Stomach (tissue), 19 donors: ENCODE measurements at places on chromosomes 3 and 15. TPM values are rescaled to one million over a fixed set of nuclear protein-coding genes. Genes with fewer than 3 reads are reported as not detected.

- no peak for DNase-seq
Observed at GRCh38 chr3:162338514-162338913, 841.9 kb downstream of the OTOL1 start.

The WWTR1 gene
- 19.8 TPM for polyA plus RNA-seq

DNA sequence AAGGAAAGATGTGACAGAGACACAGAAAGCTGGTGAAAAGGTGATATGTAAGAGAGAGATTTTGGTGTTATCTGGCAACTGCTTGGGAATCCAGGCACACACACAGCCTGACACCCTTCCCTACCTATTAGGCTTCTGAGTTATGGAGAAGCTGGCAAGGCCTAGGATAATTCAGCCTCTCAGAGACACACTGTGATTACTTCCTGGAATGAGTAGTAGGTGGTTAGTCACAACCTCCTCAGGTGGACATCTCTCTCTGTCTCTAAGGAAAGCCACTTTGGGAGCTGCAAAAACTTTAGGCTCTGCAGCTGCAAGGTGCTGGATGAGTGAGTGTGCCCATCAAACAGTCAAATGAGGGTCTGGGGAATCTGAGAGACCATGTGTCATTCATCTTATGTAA, 201.9 kb downstream of the PDCD6IP start:
- DNase-seq, result no peak

- DNase-seq, result no peak
Observed at GRCh38 chr15:77622209-77622933, 10.3 kb downstream of the LINGO1 start.

GRCh38 chr15:50149090-50149489, 30.1 kb upstream of the ATP8B4 start:
- no peak for DNase-seq

The AADACL2 gene
- polyA plus RNA-seq, result not detected

- DNase-seq, result no peak
Observed at GRCh38 chr3:111904376-111905241, 45.5 kb downstream of the PHLDB2 start.

DNA sequence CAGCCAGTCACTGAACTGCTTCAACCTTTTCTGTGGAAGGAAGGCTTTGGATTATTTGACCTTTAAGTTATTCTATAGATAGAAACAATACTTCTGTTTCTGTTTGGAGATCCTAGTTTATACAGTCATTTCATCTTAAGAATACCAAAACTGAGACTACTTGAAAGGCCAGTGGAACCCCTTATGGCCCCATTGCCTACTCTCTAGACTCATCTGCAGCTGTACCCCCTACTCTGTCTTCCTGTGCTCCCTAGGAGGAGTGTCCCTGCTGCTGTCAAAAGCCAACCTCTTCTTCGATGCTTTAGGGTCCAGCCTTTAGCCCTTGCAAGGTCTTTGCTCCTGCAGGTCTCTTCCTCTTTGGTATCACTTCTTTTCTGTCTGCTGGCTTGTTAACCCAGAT, 169.6 kb downstream of the EDEM1 start:
- DNase-seq, result no peak

DNA sequence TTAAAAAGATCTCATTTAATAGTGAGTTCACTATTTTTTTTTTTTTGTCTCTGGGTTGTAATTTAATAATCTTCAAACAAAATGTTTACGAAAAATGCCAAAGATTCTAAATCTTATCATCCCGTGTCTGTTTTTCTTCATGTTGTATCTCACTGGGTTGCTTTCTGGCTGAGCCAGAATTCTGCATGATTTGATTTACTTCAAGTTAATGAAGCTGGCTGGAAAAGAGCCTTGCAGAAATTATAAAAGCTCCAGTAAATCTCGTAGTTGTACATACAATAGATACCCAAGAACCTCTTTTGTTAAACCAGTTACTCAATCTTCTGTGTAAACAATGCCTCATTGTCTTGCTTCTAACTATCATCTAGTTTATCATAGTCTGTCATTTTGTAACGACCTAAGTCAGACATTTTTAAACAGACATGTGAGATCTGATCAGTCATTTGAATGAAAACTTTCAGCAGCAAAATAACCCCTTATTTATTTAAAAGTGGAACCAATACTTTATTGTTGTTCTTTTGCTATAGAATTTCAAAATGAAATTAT, 249.0 kb downstream of the MCTP2 start:
- peak; percentile 41 for DNase-seq

DNA sequence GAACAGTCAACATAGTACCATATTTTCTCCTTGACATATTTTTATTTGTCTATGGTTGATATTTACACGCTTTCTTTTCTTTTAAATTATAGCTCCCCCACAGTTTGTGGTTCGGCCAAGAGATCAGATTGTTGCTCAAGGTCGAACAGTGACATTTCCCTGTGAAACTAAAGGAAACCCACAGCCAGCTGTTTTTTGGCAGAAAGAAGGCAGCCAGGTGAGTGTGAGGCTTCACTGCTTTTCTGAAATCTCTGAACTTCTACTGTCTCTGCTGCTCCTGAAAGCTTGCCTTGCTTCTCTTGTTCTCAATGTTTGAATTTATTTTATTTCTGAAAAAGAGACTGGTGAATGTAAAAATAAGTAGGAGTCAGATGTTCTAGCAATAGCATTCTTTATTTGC, 506.3 kb downstream of the ROBO2 start:
- no peak for DNase-seq

GRCh38 chr3:952906-953305, 139.9 kb upstream of the CNTN6 start:
- DNase-seq, result no peak

The TUBGCP5 gene
- 5.1 TPM for polyA plus RNA-seq

GRCh38 chr3:56855856-56856512, 54.2 kb upstream of the ARHGEF3 start:
- peak; percentile 35 for DNase-seq

DNA sequence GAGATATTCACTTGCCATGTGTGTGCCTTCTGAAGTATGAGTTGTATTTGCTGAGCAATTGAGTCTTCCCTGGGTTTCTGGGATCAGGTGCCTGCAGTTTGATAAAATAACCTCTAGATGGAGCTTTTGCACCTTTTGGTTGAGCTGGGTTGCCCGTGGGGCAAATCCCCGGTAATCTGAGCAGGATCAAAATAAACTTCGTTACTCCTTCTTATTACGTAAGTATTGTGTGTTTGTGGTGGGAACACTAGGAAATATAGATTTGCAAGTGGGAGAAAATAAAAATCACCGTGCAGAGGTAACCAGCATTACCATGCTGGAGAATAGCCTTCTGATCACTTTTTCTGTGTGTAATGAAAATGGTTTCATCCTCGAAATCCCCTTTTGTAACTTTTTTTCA, 277.4 kb upstream of the NR2E3 start:
- no peak for DNase-seq

The ISG20 gene
- 51.9 TPM for polyA plus RNA-seq

DNA sequence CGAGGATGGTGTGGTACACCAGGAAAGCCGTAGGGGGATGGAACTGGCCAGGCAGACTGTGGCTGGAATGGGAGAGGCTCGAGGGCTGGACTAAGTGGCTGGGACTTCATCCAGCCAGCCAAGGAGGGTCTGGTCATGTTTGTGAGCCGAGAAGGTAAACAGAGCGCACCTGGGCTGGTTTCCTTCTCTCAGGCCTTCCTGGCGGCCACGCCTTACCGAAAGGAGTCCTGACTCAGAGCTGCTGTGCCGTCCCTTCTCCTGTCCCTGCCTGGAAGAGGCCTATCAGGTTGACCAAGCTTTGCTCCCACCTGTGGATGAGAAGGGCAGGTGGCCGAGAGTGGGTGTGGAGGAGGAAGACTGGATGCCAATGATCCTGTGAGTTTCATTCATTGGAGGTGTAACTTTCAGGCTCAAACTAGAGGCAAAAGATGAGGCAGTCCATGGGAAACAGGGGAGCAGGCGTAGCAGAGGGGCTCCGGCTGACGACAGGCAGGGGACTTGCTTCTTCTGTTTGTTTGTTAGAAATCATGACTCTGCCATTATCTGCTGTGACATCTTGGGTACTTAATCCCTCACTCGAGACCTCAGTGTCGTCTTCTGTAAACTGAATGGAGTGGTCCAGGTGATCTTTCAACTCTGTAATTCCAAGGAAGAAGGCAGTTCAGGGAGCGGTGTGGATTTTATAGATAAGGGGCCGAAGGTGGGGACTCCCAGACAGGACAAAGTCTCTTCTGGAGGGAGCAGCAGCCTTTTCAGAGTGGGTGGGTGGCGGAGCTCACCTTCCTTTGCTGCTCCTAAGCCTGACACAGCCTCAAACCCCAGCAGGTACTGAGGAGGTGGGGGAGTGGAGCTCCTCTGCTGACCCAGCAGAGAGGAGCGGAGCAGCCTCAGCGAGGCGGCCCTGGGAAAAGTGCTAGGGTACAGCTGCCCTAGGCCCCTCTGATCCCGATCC, 71.8 kb upstream of the GATM start:
- DNase-seq, result peak; percentile 93

- no peak for DNase-seq
Observed at GRCh38 chr3:131794766-131795388, 239.9 kb downstream of the CPNE4 start.

DNA sequence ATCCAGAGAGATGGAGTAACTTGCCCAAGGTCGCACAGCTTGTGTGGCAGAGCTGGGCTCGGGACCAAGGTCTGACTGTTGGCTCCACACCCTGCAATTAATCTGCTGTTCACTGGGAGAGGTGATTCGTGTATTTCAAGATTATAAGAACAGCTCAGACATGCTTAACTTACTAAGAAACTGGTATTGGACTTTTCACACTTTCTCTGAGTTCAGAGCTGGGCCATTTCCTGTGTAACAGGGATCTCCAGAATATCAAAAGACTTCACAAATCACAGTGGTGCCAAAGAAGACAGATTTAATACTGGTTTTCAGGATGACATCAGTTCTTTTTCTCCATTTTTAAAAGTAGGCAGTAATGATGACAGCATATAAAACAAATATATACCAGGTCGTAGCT, 156.8 kb upstream of the UBE2E1 start:
- DNase-seq, result peak; percentile 19
